ENCODE measurements at places on chromosomes 2 and 18. TPM values are rescaled to one million over a fixed set of nuclear protein-coding genes. Genes with fewer than 3 reads are reported as not detected.
A peak's percentile ranks its signal among the peaks of the same experiment; 100 is the strongest.

The TNFRSF11A gene
- total RNA-seq = 4.5 TPM

The DLX1 gene
- total RNA-seq = 1.1 TPM

The TFCP2L1 gene
- total RNA-seq = 114 TPM

The OR6B2 gene
- not detected for total RNA-seq

The LPIN2 gene
- total RNA-seq = 39.4 TPM

The TWIST2 gene
- 20.1 TPM for total RNA-seq

The UCN gene
- 2.4 TPM for total RNA-seq

The GPR45 gene
- not detected for total RNA-seq

The SLC40A1 gene
- total RNA-seq = 115 TPM

The ACTG2 gene
- 24.4 TPM for total RNA-seq

The SFTPB gene
- total RNA-seq = 323 TPM

The HMSD gene
- total RNA-seq = not detected

The CXCR4 gene
- total RNA-seq = 11.0 TPM

The SRD5A2 gene
- not detected for total RNA-seq

DNA sequence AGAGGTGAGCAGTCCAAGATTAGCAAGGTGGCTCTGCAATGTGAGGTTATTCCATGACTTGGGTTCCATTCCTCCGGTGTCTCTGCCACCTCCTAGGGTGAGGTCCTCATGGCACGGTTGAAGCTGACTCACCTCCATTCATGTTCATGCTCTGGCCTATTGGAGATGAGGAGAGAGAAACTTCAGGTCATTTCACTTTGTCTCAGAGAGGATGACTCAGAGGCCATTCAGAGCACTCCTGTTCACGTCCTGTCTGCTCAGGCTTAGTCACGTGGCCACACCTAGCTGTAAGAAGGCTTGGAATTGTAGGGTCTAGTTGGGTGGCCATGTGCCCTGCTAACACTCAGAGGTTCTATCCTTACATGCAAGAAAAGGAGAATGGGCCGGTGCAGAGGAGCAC, 67.5 kb upstream of the MBOAT2 start:
- no peak for DNase-seq

- DNase-seq = no peak
Observed at GRCh38 chr2:37268111-37268510, 36.7 kb downstream of the NDUFAF7 start.

DNA sequence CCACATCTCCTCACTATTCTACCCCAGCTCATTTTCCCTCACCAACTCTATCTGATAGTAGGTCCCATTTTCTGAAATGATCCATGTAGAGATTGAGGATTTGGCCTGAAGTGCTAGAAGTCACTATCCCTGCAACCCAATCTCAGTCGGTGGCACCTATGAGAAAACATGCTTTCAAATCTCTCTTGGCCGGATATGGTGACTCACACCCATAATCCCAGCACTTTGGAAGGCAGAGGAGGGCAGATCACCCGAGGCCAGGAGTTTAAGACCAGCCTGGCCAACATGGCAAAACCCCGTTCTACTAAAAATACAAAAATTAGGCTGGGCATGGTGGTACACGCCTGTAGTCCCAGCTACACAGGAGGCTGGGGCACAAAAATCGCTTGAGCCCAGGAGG, 19.1 kb upstream of the MARCHF4 start:
- no peak for DNase-seq

DNA sequence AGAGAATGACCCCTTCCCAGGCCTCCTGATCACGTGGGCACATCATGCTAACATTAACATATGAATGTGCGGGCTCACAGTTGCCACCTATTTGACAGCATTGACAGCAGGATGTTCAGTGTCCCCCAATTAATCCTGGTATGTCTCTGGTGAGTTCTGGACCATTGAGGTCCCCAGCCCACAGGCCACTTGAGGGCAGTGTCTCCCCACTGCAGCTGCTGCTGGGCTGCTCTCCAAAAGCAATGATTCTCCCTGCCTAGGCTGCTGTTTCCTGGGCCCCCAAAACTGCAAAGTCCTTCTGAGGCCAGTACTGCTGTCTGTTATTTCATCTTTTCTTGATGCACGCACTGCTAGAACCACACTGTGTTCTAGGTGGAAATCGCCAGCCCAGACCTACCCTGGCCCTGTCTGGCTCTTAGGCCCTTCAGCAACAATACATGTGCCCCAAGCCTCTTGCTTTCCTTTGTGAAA, 52.7 kb upstream of the MAPK4 start:
- peak; percentile 74 for DNase-seq

DNA sequence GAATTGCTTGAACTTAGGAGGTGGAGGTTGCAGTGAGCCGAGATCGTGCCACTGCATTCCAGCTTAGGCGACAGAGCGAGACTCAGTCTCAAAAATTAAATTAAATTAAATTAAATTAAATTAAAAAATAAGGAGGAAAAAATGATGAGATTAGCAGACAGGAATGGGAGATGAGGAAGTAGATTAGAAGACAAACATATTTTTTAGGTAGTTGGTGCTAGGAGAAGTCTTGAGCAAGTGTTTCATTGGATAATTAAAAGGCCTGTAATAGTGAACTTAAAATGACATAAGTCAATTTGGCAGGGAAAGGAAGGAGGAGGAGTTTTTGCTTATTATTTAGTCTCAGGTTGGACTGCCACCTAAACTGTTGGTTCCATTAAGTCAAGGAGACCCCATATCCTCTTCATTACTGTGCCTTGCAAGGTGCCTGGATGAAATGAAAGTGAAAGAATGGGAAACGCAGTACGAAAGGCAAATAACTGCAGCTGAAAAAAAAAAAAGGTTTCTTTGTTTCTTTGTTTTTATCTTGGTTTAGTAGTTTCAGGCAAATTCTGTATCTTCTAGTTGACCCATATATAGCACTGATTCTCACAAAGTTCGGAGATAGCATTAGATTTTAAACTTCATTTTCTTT, 162.0 kb downstream of the SLC8A1 start:
- DNase-seq = no peak

DNA sequence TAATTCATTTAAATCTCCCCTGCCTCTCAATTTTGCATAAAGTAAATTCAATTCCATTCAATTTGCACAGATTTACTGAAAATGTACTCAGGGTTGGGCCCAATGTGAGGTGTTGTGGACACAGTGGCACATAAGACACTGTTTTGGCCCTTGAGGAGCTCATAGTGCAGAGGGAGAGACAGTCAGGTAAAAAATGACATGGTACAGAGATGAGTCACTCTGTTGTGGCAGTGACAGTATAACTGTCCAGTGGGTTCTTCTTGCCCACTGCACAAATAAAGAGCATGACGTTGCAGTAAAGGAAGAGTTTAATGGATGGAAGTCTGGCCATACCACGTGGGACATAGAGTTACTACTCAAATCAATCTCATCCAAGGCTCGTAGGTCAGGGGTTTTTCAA, 400.3 kb upstream of the TRIB2 start:
- no peak for DNase-seq

DNA sequence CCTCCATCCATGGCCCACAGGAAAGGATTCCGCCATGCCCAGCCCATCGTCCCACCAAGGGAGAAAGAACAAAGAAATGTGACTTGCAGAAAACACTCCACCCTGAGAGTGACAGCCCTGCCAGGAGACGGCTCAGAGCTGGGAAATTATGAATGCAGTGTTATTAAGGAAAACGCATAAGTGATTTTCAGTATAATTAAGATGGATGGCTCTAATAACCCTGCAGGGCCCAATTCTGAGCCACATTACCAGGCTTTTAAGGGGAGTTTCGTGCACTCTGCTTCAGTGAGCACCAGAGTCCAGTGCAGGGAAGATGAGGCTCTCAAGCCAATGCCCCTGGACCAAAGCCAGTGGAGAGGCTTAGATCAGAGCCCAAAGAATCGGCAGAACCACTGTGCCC, 10.6 kb upstream of the TEX51 start:
- DNase-seq = peak; percentile 32

- DNase-seq = no peak
Observed at GRCh38 chr2:117977696-117978095, 36.2 kb downstream of the CCDC93 start.

GRCh38 chr18:42436222-42436765, 481.3 kb downstream of the PIK3C3 start:
- DNase-seq = no peak

- DNase-seq = no peak
Observed at GRCh38 chr2:216114382-216114713, 5.2 kb downstream of the XRCC5 start.

- no peak for DNase-seq
Observed at GRCh38 chr2:62320657-62321357, 124.9 kb downstream of the B3GNT2 start.

- no peak for DNase-seq
Observed at GRCh38 chr2:230940471-230940815, 15.4 kb upstream of the GPR55 start.

- DNase-seq = peak; percentile 60
Observed at GRCh38 chr2:168699844-168700417, 102.5 kb upstream of the NOSTRIN start.

- DNase-seq = peak; percentile 93
Observed at GRCh38 chr2:46471-47345, at the start of gene FAM110C. Gene FAM110C (minus strand): TSS chr2:46505. CDS start chr2:46385, 120 bp downstream.

DNA sequence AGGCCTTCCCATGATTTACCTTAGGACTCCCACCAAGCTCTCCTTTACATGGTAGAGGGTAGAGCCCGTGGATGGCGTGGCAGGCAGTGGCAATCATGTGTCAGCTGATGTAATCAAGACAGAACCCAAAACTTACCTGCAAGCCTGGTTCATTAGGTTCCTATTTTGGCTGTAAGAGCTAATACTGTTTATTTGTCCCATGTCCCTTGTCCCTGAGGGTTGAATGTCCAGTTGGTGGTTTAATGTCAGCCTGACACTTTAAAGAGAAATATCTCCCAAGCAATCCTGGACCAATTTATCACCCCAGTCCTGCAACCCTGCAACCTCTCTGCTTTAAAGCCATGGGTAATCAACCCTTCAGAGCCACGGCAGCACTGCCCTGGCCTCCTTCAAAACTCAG, 6.0 kb upstream of the FABP1 start:
- DNase-seq = no peak

- no peak for DNase-seq
Observed at GRCh38 chr2:49288113-49288705, 133.9 kb upstream of the FSHR start.

GRCh38 chr2:100731535-100731981, 88.4 kb upstream of the NPAS2 start:
- DNase-seq = no peak

DNA sequence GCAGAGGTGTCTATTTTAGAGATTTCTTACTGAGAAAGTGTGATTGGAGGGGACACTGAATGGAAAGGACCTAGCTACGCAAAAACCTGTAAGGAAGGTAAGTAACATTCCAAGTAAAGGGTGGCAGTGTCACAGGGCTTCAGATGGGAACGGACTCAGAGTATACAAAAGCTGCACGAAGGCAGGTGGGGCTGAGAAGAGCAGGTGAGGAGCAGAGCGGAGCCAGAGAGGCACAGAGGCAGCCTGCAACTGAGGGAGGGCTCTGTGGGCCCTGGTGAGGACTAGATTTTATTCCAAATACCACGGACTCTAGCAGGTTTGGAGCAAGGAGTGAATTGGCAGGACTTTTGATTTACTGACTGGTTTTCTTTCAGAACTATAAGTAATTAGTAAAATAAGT, 331.3 kb upstream of the PKDCC start:
- no peak for DNase-seq

DNA sequence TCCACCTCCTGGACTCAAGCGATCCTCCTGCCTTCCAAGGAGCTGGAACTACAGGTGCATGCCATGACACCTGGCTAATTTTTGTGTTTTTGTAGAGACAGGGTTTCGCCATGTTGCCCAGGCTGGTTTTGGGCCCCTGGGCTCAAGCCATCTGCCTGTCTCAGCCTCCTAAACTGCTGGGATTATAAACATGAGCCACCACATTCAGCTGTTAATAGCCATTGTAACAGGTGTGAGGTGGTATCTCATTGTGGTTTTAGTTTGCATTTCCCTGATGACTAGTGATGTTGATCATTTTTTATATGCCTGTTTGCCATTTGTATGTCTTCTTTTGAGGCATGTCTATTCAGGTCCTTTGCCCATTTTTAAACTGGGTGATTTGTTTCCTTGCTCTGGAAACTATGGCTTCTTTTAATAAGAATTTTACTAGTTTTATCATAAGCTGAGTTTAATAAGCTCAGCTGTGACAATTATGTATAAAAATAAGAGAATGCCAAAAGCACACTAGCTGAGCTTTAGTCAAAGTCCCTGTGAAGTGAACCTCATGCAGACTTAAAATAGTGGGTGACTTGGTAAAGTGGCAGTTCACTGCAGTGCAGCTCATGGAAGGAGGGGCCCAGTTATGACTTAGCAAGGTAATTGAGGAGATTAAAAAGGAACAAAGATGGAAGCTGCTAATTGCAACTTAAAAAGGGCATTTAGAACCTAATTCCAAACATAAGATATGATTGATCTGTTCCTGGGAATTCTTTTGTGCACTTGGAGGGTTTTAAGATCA, 465.1 kb downstream of the TGIF1 start:
- no peak for DNase-seq

GRCh38 chr2:195055996-195056395, 601.0 kb upstream of the SLC39A10 start:
- no peak for DNase-seq

GRCh38 chr2:158317642-158318041, 138.9 kb downstream of the CCDC148 start:
- no peak for DNase-seq

- no peak for DNase-seq
Observed at GRCh38 chr18:35122586-35123224, 81.5 kb downstream of the MAPRE2 start.

DNA sequence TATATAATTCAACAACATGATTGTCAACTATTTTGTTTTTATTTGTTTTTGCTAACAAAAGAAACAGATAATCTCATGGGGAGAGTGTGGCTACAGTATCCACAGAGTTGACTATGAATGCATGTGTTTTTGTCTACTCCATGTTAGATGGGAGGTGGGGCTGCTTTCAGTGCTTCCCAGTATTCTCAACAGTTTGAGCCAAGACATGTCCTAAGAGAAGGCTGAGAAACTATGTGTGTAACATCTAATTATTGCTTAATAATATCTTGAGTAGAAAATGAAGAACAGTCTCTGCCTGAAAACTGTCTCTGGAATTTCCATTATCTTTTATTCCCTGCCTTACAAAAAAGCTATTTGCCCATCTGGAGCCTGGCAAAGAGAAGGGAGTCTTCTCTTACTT, 178.8 kb upstream of the MMADHC start:
- DNase-seq = no peak

- peak; percentile 20 for DNase-seq
Observed at GRCh38 chr2:19120941-19121750, 237.3 kb downstream of the OSR1 start.

DNA sequence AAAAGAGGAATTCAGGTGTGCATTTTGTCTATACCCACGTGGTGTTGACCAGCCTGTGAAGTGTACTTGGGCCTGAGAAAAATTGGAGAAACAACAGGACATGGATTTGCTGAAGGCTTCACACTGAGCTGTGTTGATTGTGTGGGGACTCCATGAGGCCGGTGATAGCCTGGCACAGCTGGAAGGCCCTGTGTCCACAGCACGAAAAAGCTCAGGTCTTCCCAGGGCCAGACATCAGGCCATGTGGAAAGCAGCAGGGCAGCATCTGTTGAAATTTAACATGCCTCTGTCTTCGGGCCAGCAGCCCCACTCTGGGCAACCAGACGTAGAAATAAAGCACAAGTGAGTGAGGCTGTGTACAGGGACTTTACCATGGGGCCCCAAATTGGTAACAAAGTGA, 84.1 kb downstream of the HS6ST1 start:
- DNase-seq = no peak

- no peak for DNase-seq
Observed at GRCh38 chr2:12106440-12107080, 360.1 kb downstream of the LPIN1 start.

- no peak for DNase-seq
Observed at GRCh38 chr2:175552902-175553301, 371.4 kb upstream of the ATP5MC3 start.

Data from thyroid gland (tissue), 4 donors.